ENCODE measurements at places on chromosomes 7 and 10.

GRCh38 chr7:17946591-17946990 lies 6.3 kb upstream of the SNX13 start:
- DNase-seq: no peak

- DNase-seq: no peak
Measured at GRCh38 chr10:93346694-93347093, 135.4 kb downstream of the MYOF start.

DNA sequence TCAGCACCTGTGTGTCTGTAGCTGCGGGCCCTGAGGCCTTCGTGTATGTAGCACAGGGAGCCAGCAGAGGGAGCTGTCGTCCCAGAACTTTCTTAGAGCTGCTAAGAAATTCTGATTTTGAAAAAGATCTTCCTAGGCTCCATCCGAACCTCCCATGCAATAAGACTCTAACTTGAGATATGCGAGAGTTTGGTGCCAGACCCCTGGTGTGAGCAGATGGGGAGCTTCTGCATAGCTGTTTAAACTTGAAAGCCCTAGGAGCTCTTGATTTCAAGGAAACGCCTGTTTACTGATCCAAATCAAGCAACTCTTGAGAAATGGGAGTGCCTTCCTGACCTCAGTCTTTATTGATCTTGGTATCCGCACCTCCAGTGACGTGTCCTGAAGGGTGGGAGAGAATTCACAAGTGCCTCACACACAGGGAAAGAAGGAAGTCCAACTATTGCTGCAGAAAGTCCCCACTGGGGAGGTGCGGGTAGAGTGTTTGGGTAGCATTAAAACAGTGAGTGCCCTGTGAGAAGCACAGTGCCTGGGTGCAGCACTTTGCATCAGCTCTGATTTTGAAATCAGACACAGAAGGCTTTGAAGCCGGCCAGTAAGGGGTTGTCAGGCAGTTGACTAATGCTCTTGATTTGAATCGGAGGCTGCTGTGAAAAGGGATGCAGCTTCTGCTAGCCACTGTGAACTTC lies 66.4 kb upstream of the STRIP2 start:
- DNase-seq: peak; percentile 88

DNA sequence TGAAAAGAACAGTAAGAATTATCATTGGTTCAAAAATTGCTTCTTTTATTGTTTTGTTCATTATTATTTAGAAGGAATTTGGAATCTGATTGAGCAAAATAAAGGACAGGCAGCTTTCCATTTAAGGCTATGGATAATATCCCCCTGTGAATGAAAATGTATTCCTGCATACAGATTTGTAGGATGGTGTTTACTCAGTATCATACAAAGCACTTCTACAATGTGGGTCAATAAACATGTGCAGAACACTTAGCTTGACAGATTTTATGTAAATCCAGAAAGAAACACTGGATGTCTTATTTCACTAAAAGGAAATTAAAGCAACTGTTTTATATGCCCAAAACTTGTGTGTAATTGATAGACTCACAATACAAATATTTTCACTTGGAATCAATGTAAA lies 189.7 kb downstream of the THSD7A start:
- no peak for DNase-seq
